ENCODE measurements at places on chromosomes 3 and 15.

DNA sequence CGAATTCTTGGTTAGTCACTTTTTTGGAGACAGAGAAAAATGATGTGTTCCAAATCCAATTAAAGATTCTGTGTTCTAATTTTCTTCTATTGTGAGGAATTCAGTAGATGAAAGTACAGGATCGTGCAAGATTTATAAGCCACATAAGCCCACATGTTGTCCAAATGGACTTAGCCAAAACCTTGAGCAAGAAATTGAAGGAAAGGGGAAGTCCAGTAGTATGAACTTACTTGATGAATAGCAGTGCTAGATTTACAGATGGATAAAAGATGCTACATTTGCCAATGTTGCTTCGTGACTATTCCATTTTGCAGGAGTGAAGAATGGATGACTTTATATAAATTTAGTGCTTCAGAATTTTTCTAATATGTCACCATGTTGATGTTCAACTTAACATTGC, 120.0 kb upstream of the ATP11B start:
- no peak for DNase-seq

GRCh38 chr15:52651868-52652267, 27.3 kb downstream of the ATOSA start:
- DNase-seq = peak; percentile 12

DNA sequence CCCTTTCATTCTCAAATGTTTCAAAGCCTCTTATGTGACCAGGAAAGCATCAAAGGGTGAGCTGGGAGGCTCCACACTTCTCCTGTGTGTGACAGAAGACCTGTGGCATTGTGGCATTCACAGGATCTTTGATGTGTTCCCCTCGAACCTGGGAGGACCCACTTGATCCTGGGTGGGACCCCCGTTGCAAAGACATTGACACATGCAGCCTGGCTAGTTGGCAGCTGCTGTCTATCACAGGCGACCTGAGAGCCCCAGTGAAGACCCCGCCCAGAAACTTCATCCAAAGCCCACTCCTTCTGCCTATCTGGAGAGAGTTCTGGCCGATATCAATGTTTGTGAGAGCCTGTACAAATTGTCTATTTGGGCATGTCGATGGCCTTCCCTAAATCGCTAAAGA, 140.4 kb upstream of the ATP2B2 start:
- DNase-seq = no peak

GRCh38 chr15:41501191-41501917, 7.7 kb downstream of the ITPKA start:
- DNase-seq = no peak

DNA sequence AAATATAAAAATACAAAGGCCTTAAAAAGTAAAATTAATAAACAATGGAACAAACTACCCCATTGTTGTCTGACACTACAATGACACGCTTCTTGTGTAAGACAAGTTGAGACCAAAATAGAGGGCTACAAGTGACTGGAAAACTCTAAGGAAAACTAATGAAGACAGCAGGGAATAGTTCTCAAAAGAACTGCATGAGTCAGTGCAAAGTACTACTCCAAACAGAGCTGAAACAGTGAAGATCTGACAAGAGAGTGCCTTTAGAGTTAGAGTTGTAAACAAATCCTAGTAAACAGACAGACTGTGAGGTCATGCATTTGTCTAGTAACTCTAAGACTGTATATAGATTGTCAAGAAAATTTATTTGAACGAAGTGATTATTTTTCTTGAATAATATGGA, 233.9 kb downstream of the BBX start:
- DNase-seq = no peak

- DNase-seq = no peak
These were observed 102.8 kb downstream of the IL1RAP start for GRCh38 chr3:190616637-190617036.

DNA sequence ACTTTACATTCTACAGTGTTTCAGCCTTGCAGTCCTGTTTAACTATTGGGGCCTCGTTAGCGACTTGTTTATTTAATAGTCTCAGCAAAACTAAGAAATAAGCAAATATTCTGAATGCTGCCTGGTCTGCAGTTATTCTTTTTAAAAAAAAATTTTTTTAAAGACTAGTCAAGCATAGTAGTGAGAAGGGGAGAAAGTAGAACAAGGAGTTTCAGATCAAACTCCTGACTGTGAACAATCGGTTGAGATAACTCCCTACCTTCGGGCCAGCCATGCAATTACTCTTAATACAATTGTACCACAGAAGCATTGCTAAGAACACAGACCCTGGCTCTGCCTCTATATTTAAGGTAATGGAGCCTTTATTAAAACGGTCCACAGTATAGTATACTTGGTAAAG, 5.8 kb upstream of the DUT start:
- DNase-seq = no peak

- DNase-seq = no peak
These were observed 30.1 kb downstream of the TIPARP start for GRCh38 chr3:156704370-156705036.

DNA sequence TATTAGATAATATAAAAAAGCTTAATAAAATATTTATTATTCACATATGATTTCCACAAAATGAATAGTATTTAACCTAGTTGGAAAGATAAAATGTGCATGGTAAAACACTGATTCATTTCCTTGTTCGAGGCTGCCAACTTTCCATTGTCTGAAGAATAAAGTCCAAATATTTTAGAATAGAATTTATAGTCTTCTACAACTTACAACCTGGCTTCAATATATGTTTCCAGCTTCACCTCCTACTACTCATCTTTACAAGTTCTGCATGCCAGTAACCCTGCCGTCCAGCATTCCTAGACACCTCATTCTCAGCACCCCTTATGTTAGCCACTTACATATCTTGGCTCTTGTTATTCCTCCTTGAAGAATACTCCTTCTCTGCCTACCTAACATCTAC, 244.5 kb downstream of the FGF12 start:
- no peak for DNase-seq

DNA sequence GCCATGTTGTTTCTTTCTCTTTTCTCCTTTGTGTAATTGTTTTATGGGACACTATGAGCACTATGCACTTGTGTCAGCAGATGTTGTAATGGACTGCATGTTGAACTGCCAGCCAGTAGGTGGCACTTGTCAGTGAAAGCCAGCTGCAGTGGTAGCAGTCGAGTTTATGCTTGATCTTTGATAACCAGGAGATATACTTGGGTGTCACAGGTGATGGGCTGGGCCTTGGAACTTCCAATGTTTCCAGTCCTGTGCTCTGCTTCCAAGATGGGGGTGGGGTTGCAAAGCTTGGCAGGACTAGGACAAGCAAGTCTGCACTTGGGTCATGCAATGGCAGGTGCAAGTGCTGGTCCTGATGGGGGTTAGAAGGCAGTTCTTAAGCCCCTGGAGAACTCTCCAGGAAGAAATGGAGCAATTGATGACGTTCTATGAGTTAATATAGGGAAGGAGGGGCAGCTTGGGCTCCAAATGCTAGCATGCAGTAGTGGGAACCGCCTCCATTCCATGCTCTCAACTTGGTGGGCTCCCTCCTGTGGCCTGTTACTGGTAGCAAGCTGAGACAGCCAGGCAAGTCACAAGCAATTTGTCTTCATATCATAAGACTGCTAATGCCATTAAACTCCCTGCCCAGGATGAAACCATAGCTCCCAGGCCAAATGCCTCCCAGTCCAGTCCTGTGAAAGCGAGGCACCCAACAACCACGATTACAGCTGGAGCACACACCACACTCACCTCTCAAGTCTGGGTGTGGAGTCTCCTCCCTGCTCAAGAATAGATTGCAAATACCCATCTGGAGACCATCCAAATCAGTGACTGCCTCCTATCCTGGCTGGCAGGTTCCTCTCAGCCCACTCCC, 287.2 kb downstream of the CGGBP1 start:
- DNase-seq = no peak

DNA sequence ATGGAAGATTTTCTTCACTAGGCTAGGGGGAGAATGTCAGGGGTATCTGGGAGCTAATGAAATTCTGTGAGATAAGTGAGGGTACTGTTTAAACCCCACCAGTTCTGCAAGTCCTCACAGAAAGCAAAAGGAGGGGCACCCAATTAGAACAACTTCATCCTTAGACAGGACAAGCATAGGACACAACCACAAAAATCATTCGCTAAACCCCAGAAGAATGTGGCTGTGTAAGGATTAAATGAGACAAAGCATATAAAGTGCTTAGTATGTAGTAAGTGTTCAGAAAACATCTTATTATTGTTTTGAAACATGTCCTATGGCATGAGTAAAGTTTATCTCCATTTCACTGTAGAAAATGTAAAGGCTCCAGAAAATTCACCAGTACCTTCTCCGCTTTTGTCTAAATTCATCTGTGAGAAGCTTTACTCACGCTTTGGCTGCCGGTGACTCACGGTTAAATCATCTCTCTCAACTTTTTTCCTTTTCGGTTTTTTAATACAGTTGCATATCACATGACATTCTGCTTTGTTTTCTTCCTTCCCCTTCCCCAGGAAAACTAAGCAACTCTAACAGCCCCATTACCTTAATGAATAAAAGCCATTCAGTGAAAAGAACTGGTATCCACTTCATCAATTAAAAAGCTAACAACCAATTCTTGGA, 1.7 kb downstream of the CLRN1 start:
- DNase-seq = no peak

DNA sequence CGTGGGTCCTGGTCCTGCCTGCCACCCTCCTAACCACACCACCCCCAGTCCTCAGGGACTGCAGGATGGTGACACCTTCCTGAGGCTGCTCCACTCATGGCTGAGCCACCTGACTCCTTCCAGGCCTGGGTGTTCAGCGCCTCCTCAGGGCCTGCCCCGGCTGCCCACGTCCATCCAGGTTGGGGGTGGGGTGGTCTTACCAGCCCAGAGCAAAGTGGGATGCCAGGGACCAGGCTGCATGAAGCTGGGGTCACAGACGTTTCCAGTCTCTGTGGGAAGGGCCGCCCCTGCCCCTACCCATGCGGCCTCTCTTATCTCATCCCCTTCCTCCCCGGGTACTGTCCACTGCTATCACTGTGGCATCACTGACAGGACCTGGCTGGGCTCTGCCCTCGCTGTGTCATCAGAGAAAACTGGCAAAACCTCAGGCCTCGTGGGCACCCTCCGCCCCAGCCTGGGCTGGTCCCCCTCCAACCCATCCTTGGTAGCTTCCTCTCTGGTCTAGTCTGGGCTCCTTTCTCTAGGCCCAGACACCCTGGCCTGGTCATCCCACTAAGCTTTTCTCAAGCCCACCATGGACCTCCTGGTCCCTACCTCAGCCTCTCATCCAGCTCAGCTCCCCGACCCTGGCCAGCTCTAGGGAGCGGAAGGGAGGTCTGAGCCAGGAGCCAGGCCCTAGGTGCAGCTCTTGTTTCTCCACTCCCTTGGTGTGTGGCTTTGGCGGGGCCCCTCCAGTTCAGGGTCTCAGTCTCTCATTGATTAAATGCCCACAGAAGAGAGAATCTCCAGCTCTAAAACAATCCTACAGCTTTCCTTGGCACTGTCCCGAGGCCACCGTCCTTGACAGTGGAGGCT, 32.9 kb downstream of the WNT7A start:
- DNase-seq = no peak

GRCh38 chr3:5305684-5305989, 118.1 kb downstream of the EDEM1 start:
- DNase-seq = no peak

DNA sequence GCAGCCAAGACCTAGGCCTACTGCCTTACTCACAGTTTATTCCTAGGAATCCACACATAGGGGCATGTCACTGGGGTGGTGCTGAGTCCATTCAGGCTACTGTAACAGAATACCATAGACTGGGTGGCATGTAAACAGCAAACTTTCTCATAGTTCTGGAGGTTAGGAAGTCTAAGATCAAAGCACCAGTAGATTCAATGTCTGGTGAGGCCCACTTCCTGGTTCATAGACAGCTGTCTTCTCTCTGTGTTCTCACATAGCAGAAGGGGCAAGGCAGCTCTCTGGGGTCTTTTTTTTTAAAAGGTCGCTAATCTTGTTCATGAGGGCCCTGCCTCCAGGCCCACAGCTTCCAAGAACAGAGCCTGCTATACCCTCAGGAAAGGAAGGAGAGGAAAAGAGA, 113.9 kb upstream of the MANF start:
- DNase-seq = no peak

DNA sequence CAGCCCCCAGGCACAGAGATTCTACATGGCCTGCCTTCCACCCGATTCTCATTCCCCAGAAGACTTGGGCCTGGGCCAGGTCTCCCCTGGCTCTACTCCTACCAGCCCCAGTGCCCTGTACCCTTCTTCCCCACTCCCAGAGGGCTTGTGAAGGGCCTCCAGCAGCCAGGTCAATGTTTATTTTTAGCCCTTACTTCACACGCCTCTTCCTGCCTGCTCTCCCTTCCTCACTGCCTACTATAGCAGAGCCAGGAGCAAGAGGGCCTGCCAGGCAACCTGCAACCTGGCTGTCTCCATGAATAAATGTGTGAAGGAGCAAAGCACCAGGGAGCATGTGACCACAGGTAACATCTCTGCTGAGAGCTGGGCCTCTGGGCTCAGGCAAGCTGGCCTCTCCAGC, 26.4 kb upstream of the APEH start:
- DNase-seq = no peak

DNA sequence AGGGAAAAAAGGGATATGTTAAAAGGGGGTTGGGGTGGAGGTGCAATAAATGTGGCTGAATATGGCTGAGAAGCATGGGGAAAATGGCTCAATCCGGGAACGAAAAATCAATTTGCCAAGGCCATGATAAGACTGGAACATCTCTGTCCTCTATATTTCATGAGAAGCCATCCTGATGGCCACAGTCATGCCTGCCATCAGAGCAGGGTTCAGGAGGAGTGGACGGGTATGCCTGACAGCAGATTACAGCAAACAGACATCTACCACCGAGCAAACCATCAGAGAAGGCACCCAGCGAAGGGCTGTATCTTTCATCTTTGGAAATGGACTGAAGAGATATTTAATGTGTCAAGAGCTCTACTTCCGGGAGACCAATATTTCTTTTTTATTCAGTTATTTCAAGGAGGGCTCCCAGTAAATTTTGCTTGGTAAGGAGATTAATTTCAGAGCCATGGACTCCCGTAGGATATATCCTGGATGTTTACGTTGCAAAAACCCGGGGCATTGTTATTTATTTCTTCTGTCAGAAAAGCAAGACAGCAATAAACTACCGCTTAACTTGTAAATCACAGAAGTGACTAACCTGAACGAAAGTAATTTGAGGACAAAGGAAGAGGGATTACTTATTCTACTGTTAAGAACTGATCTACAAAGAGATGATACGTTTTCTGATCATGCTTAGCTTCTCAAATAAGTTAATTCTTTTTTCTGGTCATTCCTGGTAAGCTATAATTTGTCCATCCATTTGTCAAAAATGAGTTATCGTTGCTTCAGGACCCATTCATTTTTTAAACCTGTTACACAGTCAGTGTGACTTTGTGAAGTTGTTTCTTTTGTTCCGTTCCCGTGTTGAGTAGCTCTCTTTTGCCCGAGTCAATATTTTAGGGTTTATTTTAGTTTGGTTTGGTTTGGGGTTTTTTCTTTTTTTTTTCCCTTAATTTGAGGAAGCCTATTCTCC, 80.6 kb upstream of the CHD2 start:
- no peak for DNase-seq

- DNase-seq = no peak
These were observed 16.8 kb downstream of the EMC4 start for GRCh38 chr15:34241376-34242330.

GRCh38 chr15:28096411-28096669, 2.8 kb downstream of the OCA2 start:
- DNase-seq = no peak

- DNase-seq = no peak
These were observed 610 bp downstream of the MAP4 start for GRCh38 chr3:48015431-48016180.

GRCh38 chr15:53470743-53471142, 288.7 kb downstream of the WDR72 start:
- DNase-seq = no peak

Measured in SK-N-MC (cell line).